Thyroid gland (tissue), 4 donors: ENCODE measurements at places on chromosomes 6 and 20. TPM values are rescaled to one million over a fixed set of nuclear protein-coding genes. Genes with fewer than 3 reads are reported as not detected.

Gene PARD6B
- total RNA-seq = 18.1 TPM

DNA sequence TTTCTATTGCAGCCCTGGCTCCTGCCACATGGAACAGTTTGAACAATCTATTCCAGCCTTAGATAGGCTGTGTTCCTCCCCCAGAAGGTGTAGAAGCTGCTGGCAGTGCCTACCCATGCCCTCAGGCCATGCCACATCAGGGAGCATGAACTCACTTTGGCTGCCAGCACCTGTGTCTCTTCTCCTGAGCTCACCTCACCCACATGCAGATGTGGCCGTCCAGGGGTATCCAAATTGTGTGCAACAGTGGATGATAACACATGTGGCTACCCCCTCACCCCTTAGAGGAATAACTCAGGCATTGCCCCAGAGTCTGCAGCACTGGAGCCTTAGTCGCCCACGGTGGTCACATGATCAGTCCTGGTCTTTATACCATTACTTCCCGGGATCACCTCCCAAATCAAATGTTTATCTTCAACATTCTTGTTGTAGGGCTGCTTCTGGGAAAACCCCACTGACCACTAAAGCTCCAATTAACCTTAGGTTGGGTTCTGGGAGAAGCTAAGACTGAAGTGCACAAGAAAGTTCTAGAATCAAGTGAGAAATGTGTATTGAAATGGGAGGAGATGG is 110.4 kb downstream of the BANF2 start:
- H3K27me3 ChIP-seq = no peaks in the 10 kb centered on the region
- H3K36me3 ChIP-seq = no peaks in the 10 kb centered on the region
- peaks cover 19% of the 10 kb centered on the region for H3K4me1 ChIP-seq
- no peak overlapping the region for H3K27ac ChIP-seq

- H3K4me3 ChIP-seq = no peak overlapping the region
- no peak for DNase-seq
- no peaks in the 10 kb centered on the region for H3K27me3 ChIP-seq
- H3K27ac ChIP-seq = no peak overlapping the region
- H3K4me1 ChIP-seq = no peaks in the 10 kb centered on the region
- H3K36me3 ChIP-seq = no peaks in the 10 kb centered on the region
Measured at GRCh38 chr6:45185403-45186251, 142.5 kb upstream of the RUNX2 start.

- no peaks in the 10 kb centered on the region for H3K27me3 ChIP-seq
- no peaks in the 10 kb centered on the region for H3K4me1 ChIP-seq
- H3K27ac ChIP-seq = no peak overlapping the region
- no peak overlapping the region for H3K4me3 ChIP-seq
- DNase-seq = no peak
Measured at GRCh38 chr6:2029130-2029794, 216.1 kb downstream of the GMDS start.

GRCh38 chr6:3236005-3236404 is 8.6 kb upstream of the TUBB2B start:
- DNase-seq = no peak
- no peaks in the 10 kb centered on the region for H3K27me3 ChIP-seq
- no peaks in the 10 kb centered on the region for H3K36me3 ChIP-seq
- peaks cover 12% of the 10 kb centered on the region for H3K4me1 ChIP-seq
- no peak overlapping the region for H3K4me3 ChIP-seq

GRCh38 chr6:44806656-44807055 is 419.1 kb downstream of the CDC5L start:
- DNase-seq = no peak
- no peak overlapping the region for H3K4me3 ChIP-seq
- H3K36me3 ChIP-seq = no peaks in the 10 kb centered on the region
- H3K4me1 ChIP-seq = no peaks in the 10 kb centered on the region
- H3K27ac ChIP-seq = no peak overlapping the region

DNA sequence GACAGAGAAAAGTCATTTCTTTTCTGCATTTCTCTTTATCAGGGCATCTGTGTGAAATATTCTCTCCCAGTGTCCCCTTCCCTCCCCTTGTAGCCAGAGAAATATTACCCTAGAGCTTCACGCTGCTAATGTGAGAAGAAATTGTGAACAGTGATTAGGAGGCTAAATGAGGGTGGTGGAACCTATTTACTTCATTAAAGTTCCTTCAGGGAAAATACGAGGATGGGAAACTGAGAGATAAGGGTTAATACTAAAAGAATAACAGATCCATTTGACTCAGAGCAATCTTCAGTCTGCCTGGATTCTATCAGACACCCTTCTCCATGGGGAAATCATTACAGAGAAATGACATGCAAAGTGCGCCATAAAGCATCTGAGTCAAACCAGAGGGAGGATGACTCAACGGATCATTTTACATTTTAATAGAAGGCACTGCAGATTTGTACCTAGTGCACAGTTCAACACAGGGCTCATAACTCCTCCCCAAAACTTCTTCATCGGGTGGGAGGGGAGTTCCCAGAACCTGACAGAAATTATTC is 131.3 kb downstream of the GJA10 start:
- no peaks in the 10 kb centered on the region for H3K36me3 ChIP-seq
- no peak overlapping the region for H3K27ac ChIP-seq
- H3K27me3 ChIP-seq = no peaks in the 10 kb centered on the region

GRCh38 chr20:38137441-38138037 is 27.5 kb downstream of the TGM2 start:
- no peak overlapping the region for H3K27ac ChIP-seq
- no peak overlapping the region for H3K4me3 ChIP-seq
- H3K4me1 ChIP-seq = no peaks in the 10 kb centered on the region
- no peaks in the 10 kb centered on the region for H3K27me3 ChIP-seq

GRCh38 chr6:21537637-21538036 is 55.9 kb upstream of the SOX4 start:
- H3K27ac ChIP-seq = no peak overlapping the region
- DNase-seq = no peak
- H3K36me3 ChIP-seq = no peaks in the 10 kb centered on the region
- no peaks in the 10 kb centered on the region for H3K27me3 ChIP-seq

- no peaks in the 10 kb centered on the region for H3K4me1 ChIP-seq
- H3K27me3 ChIP-seq = no peaks in the 10 kb centered on the region
- no peak for DNase-seq
- H3K27ac ChIP-seq = no peak overlapping the region
- H3K36me3 ChIP-seq = no peaks in the 10 kb centered on the region
Measured at GRCh38 chr6:89934685-89935366, 40.6 kb downstream of the GJA10 start.
